Stimulated activated effector memory CD8-positive, alpha-beta T cell treated with anti-CD3 and anti-CD28 coated beads, Interleukin-12 subunit alpha, Interleukin-12 subunit beta, amount 100 ng/mL, for 72 hours (primary cell): ENCODE measurements at places on chromosomes 16 and 17.

DNA sequence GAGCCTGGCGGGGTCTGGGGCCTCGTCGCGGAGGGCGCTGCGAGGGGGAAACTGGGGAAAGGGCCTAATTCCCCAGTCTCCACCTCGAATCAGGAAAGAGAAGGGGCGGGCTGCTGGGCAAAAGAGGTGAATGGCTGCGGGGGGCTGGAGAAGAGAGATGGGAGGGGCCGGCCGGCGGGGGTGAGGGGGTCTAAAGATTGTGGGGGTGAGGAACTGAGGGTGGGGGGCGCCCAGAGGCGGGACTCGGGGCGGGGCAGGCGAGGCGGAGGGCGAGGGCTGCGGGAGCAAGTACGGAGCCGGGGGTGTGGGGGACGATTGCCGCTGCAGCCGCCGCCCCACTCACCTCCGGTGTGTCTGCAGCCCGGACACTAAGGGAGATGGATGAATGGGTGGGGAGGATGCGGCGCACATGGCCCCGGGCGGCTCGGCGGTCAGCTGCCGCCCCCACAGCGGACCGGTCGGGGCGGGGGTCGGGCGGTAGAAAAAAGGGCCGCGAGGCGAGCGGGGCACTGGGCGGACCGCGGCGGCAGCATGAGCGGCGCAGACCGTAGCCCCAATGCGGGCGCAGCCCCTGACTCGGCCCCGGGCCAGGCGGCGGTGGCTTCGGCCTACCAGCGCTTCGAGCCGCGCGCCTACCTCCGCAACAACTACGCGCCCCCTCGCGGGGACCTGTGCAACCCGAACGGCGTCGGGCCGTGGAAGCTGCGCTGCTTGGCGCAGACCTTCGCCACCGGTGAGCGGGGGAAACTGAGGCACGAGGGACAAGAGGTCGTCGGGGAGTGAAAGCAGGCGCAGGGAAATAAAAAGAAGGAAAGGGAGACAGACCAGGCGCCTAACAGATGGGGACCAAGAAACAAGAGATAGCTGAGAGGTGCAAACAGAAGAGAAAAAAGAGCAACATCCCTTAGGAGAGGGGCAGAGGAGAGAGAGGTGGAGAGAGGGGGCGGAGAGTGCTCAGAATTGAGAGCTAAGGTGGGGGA lies at the start of gene PNMT:
Gene PNMT (plus strand): TSS at position 509 of the 980 bp plus-strand sequence. CDS start 23 bp downstream, at position 532.
- DNase-seq, result peak; percentile 62

- DNase-seq, result peak; percentile 47
These were observed 11.2 kb downstream of the CD300LB start for GRCh38 chr17:74520016-74520434.

GRCh38 chr17:58272367-58273280 lies 8.1 kb downstream of the MPO start:
- no peak for DNase-seq

DNA sequence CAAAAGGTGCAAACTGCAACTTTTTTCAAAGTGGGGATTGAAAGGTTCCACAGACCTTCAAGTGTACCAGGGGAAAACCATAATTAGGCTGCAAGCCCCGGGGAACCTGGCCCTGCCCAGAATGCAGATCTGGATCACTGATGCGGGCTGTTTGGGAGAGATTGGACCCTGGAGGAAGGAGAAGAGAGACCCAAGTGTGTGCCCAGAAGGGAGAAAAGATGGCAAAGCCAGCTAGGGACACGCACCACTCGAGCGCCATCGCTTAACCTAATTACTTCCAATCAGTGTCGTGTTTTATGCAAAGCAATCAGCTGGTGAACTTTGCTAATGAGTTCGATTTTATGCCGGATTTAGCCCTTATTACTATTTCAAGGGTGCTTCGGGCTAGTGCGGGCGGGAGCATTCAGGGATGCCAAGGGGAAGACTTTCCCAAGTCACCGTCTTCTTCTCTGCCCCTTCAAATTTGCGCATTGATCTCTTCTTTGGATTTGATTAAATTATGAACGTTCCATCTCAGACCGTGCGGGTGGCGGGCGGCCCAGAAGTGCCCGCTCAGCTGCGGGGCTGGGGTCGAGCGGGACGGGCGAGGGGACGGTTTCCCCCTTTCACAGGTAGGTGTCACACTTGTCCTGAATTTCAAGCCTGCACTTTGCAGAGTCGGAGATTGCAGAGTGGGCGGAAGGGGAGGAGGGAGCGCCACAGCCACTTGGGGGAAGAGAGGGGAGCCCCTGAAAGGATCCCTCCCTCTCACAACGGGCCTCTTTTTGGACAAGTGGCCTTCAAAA lies 4.0 kb downstream of the IRX5 start:
- no peak for DNase-seq

- DNase-seq, result no peak
These were observed 302.6 kb downstream of the XYLT1 start for GRCh38 chr16:17168181-17168580.

DNA sequence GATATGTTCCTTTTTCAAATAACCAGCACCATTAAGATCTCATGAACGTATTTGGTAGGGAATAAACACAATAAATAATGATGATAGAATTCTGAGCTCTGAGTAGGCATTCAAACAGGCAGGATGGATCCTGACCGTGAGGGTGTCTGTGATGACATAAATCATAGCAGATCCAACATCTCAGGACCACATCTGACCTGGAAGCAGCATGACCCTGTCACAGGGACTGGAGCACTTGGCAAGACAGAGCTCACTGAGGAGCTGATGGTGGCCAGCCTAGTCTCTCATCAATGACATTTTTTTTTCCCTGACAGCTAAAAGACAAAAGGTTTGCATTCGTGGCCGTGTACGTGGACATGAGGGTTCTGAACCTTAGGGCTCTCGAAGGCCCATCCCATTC lies 337.5 kb downstream of the NPIPA8 start:
- DNase-seq, result no peak

- DNase-seq, result peak; percentile 54
These were observed 79.6 kb upstream of the ATP2A3 start for GRCh38 chr17:4043862-4044261.

GRCh38 chr16:23823475-23824384 lies 12.1 kb upstream of the PRKCB start:
- DNase-seq, result no peak

DNA sequence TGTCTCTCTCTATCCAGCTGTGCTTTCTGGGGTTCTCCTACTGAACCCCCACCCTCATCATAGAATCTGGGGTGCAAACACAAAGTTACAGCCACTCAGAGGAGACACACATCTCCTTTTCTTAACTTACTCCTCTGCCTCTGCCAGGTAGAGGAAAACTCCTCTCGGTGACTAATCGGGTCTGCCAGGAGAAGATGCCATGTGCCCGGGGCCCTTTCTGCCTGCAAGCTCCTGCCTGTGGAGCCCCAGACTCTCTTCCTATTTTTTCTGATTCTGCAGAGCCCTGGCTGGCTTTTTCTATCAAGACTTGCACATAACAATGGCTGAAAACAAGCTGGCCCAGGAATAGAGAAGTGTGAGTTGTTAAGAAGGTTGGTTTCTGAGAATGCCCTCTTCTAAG lies 10.4 kb downstream of the SLC6A4 start:
- no peak for DNase-seq

- no peak for DNase-seq
These were observed 127.9 kb downstream of the MSI2 start for GRCh38 chr17:57384219-57384618.

DNA sequence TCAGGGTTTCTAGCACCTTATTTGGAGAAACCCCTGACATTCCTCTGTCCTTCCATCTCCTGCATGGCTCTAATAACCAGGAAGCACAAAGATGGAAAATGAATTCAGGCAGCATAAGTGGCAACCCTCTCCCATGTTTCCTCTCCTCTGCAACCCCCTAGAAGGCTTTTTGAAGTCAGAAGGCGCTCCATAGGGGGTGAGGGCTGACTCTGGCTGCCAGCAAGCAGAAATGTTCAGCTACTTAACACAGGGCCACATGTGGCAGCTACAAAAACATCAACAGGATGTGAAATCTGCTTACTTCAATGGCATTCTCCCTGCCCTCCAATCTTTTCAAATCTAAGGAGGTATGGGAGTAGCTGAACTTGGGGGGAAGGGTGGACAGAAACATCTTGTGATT lies 55.2 kb upstream of the IRX5 start:
- DNase-seq, result no peak

- DNase-seq, result no peak
These were observed 247.1 kb downstream of the UTP18 start for GRCh38 chr17:51507444-51507843.

- DNase-seq, result no peak
These were observed 252.1 kb upstream of the N4BP1 start for GRCh38 chr16:48862087-48862532.

GRCh38 chr17:55897301-55897700 lies 146.4 kb downstream of the PCTP start:
- DNase-seq, result no peak

GRCh38 chr16:86964796-86965241 lies 352.4 kb downstream of the C16orf95 start:
- no peak for DNase-seq

DNA sequence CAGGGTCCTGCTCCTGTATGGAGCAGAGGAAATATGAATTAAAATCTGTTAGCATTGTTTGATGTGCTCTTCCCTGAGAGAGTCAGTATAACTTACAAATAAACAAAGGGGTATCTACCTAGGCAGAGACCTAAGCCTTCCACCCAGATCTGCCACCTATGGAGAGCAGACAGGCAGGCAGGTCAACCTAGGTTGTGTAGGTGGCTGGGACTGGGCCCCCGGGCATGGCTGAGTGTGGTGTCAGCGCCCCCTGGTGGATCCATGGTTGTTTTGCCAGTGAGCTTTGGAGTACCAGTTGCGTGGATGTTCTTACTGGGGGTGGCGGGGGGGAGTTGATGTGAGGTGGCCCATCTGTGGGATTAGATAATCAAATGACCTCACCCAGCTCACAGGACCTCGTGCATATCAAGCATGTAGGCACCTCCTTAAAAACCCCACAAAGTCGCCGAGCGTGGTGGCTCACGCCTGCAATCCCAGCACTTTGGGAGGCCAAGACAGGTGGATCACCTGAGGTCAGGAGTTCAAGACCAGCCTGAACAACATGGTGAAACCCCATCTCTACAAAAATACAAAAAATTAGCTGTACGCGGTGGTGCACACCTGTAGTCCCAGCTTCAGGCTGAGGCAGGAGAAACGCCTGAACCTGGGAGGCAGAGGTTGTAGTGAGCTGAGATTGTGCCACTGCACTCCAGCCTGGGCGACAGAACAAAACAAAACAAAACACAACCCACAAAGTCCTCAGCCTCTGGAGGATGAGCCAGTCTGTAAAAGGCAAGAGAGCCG lies 17.6 kb downstream of the DUS2 start:
- peak; percentile 92 for DNase-seq

DNA sequence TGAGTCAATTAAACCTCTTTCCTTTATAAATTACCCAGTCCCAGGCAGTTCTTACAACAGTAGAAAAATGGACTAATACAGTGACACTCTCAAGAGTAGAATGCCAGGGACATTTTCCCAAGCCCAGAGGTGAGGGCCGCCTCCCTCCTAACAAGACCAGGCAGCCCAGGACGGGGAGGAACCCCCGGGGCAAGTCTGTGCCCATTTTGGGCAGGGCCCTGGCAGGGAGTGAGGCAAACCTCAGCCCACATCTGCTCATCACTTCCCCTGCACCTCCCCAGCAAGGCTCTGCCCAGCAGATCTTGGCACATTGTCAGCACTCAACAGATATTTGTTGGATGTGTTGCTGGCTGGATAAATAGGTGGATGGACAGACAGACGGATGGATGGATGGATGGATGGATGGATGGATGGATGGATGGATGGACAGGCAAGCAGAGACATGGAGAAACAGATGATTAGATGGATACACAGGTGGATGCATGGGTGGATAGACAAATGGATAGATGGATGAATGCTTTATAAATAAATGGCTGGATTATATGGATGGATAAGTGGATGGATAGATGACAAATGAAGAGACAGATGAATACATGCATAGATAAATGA lies 271.3 kb downstream of the PARN start:
- no peak for DNase-seq

DNA sequence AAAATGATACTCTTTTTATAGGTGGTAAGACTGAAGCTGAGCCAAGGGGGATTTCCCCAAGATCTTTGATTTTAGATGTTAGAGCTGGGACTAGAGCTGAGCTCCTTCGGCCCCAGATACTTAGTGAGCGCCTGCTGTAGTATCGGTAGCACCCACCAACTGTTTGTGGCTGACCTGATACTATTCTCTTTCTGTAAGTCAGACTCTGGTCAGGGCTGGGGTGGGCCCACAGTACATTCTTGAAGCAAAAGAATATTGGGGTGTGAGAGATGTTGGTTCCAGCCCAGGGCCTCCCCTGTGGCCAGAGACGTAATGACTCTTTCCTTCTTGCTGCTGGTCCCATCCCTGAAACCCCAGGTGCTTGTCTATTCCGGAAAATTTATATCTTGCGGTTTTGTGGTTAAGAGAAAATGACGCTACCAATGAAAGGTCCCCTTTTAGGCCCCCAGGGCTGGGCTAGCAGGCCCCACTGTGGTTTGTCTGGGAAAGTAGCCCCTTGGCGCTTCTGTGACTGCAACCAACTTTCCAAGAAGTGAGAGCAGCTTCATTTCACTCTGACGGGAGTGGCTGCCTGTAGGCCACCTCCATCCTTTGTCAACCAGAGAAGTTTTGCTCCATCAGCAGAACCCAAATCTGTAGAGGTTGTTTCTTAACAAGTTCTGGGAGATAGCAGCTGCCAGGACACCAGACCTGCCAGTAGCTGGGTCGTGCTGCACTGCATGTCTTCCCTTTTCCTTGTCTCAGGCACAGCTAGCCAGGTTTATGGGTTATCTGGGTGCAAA lies 86.4 kb upstream of the LGALS9 start:
- DNase-seq, result peak; percentile 54

- peak; percentile 19 for DNase-seq
These were observed 19.1 kb downstream of the C16orf95 start for GRCh38 chr16:87297918-87298631.

GRCh38 chr17:36027761-36028160 lies 10.0 kb upstream of the CCL23 start:
- no peak for DNase-seq

GRCh38 chr17:49843774-49844350 lies 4.0 kb downstream of the TAC4 start:
- DNase-seq, result no peak
